ENCODE measurements at places on chromosomes 7 and 10. TPM values are rescaled to one million over a fixed set of nuclear protein-coding genes. Genes with fewer than 3 reads are reported as not detected.

- H3K36me3 ChIP-seq = peaks cover 7% of the 10 kb centered on the region
- H3K27ac ChIP-seq = no peak overlapping the region
- DNase-seq = no peak
- H3K4me1 ChIP-seq = peaks cover 25% of the 10 kb centered on the region
- H3K4me3 ChIP-seq = peak overlapping the region; percentile 47
These were observed 979 bp downstream of the LRRC4 start for GRCh38 chr7:128030263-128030653.

DNA sequence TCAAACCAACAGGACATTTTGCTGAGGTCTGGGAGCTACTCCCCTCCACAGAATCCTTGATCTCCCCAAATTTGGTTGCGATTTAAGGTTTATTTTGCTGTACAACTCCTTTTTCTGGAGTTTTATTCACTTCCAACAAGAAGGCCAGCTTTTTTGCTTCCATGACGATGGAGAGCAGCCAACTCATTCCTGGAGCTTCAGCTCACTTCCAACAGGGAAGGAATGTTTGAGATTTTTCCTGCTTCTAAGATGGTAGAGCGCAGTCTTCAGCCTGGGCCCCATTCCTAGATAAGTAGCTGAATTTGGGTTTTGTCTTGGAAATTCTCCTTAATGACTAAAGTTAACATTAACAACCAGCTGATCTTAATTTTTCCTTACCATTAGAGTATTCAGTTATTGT, 30.9 kb upstream of the CREB3L2 start:
- no peaks in the 10 kb centered on the region for H3K4me1 ChIP-seq
- H3K27ac ChIP-seq = no peak overlapping the region
- H3K36me3 ChIP-seq = no peaks in the 10 kb centered on the region

DNA sequence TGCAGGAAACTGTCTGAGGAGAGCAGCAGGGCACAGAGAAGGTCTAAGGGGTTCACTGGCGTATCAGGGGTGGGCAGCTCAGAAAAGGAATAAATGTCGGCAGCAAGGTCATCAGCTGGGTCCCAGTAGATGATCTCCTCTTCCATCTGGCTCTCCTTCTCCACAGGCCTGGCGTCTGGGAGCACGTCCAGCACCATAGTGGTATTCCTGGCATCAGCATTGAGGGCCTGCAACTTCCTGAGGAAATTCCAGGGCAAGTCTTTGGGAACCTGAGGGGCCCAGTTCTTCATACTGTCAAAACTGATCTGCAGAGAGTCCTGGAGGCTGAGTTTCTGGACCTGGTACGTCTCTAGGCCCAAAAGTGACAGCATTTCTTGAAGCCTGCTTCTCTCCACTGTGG, 9.6 kb upstream of the MRPS24 start:
- H3K4me3 ChIP-seq = no peak overlapping the region
- H3K4me1 ChIP-seq = peaks cover 3% of the 10 kb centered on the region
- DNase-seq = no peak
- no peaks in the 10 kb centered on the region for H3K27me3 ChIP-seq
- no peak overlapping the region for H3K27ac ChIP-seq
- H3K36me3 ChIP-seq = peaks cover 78% of the 10 kb centered on the region

DNA sequence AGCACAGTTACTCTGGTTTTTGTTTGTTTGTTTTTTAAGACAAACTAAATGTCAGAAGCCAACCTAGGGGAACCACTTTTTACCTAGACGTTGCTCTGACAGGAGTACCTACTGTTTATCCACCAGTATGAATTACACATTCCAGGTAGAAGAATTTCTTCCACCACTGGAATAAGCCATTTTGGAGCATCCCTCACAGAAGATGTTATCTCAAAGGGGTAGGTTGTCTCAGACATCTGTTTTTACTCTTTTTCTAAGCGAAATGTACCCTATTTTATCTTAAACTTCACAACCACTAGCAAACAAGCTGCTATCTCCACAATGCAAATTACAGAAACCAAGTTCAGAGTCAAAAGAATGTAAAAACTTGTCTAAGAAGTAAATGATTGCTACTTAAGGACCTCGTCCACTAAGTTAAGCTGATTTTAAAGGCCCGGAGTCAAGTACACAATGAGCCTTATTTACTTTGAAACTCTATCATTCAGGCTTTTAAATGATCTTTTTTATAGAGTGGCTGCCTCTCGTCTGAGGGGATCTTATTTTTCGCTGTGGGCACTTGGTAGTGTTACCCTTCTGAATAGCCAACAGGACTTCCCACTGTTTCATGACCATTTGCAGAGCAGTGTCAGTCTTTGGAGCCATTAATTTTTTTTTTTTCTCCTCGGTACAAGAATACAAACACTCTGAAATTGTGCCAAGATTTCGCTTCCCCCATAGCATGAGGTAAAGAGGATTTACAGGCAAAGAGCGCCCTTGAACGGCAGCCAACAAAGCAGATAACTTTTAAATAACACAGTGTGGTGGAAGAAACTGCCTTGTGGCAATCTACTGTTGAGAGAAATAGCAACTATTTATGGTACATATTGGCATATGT, 15.7 kb upstream of the ARMC3 start:
- H3K27me3 ChIP-seq = no peaks in the 10 kb centered on the region
- peaks cover 2% of the 10 kb centered on the region for H3K4me1 ChIP-seq
- DNase-seq = peak; percentile 65

DNA sequence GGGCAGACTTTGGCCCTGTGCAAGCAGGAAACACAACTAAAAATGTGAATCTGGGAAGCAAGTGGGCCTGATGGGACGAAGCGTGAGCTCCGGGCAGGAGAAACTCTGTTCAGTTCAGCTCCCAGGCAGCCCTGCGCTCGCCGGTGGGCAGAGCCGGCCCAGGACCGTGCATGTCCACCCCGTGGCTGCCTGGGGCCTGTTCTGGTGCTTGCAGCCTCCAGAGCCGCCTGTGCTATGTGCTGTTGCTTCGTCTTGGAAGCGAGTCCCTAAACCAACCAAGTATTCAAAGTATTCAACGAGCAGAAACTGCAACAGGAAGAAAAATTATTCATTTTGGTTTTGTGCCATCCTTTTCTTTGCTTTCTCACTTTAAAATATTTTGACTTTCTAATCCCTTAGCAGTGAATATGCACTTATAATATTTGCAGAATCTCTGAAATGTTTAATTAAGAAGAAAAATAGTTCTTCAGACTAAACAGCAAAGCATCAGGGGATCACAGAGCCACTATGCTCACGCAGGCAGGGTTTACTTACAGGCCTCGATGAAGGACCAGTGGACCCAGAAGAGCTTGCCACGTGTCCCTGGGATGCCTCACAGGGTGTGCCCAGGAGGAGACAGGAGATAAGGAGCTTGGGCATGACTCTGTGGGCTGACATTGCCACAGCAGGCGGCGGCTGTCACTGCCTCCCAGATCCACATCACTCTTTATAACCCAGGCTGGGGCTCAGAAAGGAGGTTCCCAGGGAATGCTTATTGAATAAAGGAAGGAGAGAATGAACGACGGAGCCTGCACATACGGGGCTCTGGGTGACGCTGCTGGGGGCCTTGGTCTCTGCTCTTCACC, 45.6 kb downstream of the VIPR2 start:
- peak; percentile 76 for DNase-seq
- peaks cover 59% of the 10 kb centered on the region for H3K4me1 ChIP-seq
- H3K27me3 ChIP-seq = no peaks in the 10 kb centered on the region
- H3K36me3 ChIP-seq = peaks cover 5% of the 10 kb centered on the region
- H3K4me3 ChIP-seq = no peak overlapping the region
- H3K27ac ChIP-seq = peak overlapping the region; percentile 95

- DNase-seq = no peak
- no peaks in the 10 kb centered on the region for H3K27me3 ChIP-seq
- H3K36me3 ChIP-seq = peaks cover 2% of the 10 kb centered on the region
These were observed 102.4 kb downstream of the MDFIC start for GRCh38 chr7:115024276-115024675.

DNA sequence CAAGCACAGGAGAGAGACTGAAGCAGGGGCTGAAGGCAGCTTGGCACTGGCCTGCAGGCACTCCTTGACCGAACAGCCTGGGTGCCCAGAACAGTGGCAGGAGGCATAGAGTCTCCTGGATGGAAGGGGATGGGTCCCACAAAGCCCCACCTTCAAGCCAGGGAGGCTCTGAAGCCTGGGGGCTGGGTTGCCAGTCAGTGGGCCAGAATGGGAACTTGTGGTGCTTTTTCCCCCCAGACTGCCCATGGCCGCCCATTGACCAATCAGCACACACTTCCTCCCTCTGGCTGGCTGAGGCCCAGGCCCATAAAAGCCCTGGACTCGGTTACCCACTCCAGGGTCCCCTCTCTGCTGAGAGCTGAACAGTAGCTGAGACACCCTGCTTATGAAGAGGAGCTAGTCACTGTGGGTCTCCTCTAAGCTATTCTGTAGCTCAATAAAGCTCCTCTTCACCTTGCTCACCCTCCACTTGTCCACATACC, 109.6 kb downstream of the ELAPOR2 start:
- H3K4me3 ChIP-seq = no peak overlapping the region
- no peak for DNase-seq
- no peak overlapping the region for H3K27ac ChIP-seq
- no peaks in the 10 kb centered on the region for H3K4me1 ChIP-seq
- no peaks in the 10 kb centered on the region for H3K27me3 ChIP-seq
- H3K36me3 ChIP-seq = no peaks in the 10 kb centered on the region

- H3K4me3 ChIP-seq = peak overlapping the region; percentile 26
- no peaks in the 10 kb centered on the region for H3K36me3 ChIP-seq
- DNase-seq = peak; percentile 30
- peaks cover 18% of the 10 kb centered on the region for H3K4me1 ChIP-seq
- peak overlapping the region; percentile 55 for H3K27ac ChIP-seq
- H3K27me3 ChIP-seq = peaks cover 14% of the 10 kb centered on the region
These were observed 46.7 kb downstream of the PROSER2 start for GRCh38 chr10:11869743-11870460.

- H3K4me1 ChIP-seq = peaks cover 23% of the 10 kb centered on the region
- no peak overlapping the region for H3K27ac ChIP-seq
- DNase-seq = peak; percentile 49
- peaks cover 72% of the 10 kb centered on the region for H3K36me3 ChIP-seq
- no peaks in the 10 kb centered on the region for H3K27me3 ChIP-seq
These were observed 165.1 kb downstream of the SVIL start for GRCh38 chr10:29469481-29470354.

DNA sequence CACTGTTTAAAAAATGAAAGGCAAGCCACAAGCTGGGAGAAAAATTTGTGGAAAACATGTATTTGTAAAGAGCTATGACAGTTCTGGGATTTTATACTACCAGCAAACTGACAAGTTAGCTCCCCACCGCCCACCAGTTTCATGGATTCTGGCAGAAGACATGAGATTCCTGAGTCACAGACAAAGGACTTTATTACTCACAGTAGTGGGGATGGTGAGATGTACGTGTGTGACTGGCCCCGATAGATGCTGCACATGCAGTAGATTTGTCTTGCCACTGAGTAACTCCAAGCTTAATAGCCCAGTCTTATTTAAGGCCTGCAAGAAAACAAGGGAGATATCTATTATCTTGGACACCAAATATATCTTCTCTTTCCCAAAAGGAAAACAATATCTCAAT, 281.7 kb downstream of the AHR start:
- no peaks in the 10 kb centered on the region for H3K36me3 ChIP-seq
- H3K4me1 ChIP-seq = no peaks in the 10 kb centered on the region

DNA sequence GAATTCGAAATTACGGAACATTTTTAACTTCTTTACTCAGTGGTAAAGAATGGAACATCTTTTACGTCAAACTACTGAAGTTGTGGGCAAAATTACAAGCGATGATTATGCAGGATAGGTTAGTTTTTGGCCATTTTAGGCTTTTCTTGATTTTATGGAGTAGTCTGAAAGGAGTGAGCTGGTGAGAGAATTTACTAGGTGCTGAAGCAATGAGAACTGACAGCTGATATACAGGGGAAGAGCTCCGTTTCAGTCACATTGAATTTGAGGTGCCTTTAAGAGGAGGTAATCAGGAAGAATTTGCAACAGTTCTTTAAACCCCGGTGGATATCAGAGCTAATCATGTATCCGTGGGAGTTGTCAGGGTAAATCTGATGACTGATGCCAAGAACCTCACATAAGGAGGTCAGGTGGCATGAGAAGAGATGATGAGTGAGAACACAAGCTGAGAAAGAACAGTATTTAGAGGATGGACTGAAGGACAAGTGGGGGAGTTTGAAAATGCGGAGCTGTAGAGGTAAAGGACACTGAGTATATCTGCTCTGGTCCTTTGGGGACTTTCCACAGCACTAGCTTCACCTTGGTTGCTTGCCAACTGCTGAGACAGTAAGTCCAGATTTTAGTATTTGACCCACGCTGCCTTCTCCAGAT, 104.3 kb downstream of the AHR start:
- no peak overlapping the region for H3K4me3 ChIP-seq
- no peaks in the 10 kb centered on the region for H3K4me1 ChIP-seq
- no peak overlapping the region for H3K27ac ChIP-seq
- no peaks in the 10 kb centered on the region for H3K27me3 ChIP-seq

DNA sequence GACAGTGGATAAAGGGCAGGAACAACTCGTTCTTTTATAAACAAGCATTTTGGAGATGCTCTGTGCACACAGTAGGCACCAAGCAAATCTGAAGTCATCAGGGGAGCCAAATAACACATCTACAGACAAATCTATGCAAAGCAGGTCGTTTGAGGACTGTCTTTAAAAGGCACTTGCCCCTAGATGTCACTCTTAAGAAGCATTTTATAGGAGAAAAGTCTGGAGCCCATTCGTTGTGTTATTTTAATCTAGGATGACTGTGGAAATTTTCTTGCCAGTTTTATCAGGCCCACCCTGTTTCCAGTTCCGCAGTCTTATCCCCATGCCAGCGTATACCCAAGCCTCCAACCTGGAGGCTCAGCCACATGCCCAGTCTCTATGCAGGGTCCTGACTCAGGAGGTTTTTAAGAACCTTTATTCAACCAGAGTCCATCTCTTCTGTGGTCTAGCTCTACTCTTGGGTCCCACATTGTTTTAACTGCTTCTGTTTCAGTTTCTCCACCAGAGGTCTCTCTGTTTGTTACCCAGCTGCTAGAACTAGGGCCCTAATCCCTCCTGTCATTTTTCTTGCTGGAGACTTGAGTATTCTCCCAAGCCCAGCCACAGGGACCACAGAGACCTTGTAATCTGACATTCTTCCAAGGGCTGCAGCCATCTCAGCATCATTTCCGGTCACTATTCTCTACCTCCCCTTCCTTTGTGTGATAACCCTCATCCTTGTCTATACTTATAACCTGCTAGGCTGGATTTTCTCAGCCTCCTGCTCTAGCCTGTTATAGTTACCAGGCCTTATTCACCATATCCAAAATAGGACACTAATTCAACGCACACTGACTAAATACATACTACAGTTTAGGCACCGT, 26.7 kb downstream of the PIK3CG start:
- no peak for DNase-seq
- H3K4me1 ChIP-seq = no peaks in the 10 kb centered on the region
- no peak overlapping the region for H3K27ac ChIP-seq
- no peaks in the 10 kb centered on the region for H3K36me3 ChIP-seq

GRCh38 chr10:86362129-86362527, 4.5 kb downstream of the GRID1 start:
- H3K36me3 ChIP-seq = no peaks in the 10 kb centered on the region
- no peak for DNase-seq
- peaks cover 66% of the 10 kb centered on the region for H3K27me3 ChIP-seq
- no peak overlapping the region for H3K4me3 ChIP-seq
- peaks cover 17% of the 10 kb centered on the region for H3K4me1 ChIP-seq

- H3K4me3 ChIP-seq = no peak overlapping the region
- no peaks in the 10 kb centered on the region for H3K4me1 ChIP-seq
- H3K36me3 ChIP-seq = no peaks in the 10 kb centered on the region
- DNase-seq = peak; percentile 62
- no peak overlapping the region for H3K27ac ChIP-seq
- no peaks in the 10 kb centered on the region for H3K27me3 ChIP-seq
These were observed 268.2 kb downstream of the PTEN start for GRCh38 chr10:88131511-88132139.

The ERVW-1 gene
- 0.38 TPM for polyA plus RNA-seq

The GIMAP5 gene
- polyA plus RNA-seq = 10.4 TPM

The RBP3 gene
- polyA plus RNA-seq = 0.11 TPM

The FAM185A gene
- 4.5 TPM for polyA plus RNA-seq

The PLEKHS1 gene
- polyA plus RNA-seq = not detected

The LRRC4 gene
- 3.0 TPM for polyA plus RNA-seq

The ABCB4 gene
- polyA plus RNA-seq = 0.26 TPM

Measured in muscle of leg (tissue), 16 donors.